Chondrocyte (in vitro differentiated cells): ENCODE measurements at places on chromosomes 12 and 14. TPM values are rescaled to one million over a fixed set of nuclear protein-coding genes. Genes with fewer than 3 reads are reported as not detected.

NOVA1 gene
- 0.97 to 5.4 TPM (median 1.1 TPM) in 3 replicates for total RNA-seq

TROAP gene
- 4.0 to 6.5 TPM (median 6.2 TPM) in 3 replicates for total RNA-seq

DNA sequence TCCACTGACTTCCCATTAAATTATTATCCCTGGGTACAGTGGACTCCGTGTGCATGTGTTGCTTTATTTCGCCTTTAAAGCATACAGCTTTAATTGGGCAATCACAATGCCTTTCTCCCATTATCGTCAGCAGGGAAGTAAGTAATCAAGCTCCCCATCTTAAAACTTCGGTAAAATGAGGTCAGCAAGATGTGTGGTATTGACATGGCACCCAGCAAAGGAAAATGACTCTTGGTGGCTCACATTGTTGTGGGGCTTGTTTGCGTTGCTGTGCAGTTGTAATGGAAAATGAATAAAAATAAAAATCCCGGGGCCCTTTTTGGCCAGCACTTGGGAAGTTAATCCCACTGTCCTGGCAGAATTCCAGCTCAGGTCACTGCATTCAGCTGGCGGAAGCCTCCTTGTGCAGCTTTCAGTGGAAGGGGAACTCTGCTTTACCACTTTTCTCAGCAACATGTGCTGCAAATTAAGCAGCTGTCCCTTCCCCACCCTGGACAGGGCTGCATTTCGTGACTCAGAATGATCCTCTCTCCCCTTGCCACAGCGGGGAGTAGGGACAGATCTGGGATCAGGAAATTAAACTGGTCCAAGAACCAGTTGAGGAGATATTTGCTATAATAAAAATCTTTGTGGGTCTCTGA, 13.9 kb upstream of the ATP2A2 start:
- no peak for DNase-seq

GRCh38 chr12:116867523-116867922, 13.7 kb downstream of the HRK start:
- no peak for DNase-seq

FOXN4 gene
- not detected in 3 replicates for total RNA-seq

DNA sequence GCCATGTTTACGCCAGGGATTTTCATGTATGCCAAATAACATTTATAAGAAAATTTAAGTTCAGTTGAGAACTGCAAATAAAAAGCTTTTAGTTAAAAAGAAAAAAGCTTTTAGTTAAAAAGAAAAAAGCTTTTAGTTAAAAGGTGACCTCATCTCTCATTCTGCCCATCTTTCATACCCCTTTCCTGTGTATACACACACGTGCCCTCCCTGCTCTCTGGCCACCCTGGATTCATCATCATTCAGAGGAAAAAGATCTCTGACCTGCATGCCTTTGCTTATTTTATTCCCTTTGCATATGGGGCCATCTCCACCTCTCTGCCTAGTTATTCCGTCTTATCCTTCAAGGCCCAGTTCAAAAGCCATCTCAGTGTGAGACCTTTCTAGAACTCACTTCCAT, 38.1 kb upstream of the CDK17 start:
- no peak for DNase-seq
